Activated CD4-positive, alpha-beta T cell treated with anti-CD3 and anti-CD28 coated beads, Interleukin-2, Interleukin-6, amounts not matched to agents 100 ng/mL and 50 ng/mL, durations not matched to agents 16 hours and 8 hours (primary cell): ENCODE measurements at places on chromosomes 2 and 18.

- DNase-seq: peak; percentile 42
Measured at GRCh38 chr2:225282858-225283710, 116.4 kb upstream of the NYAP2 start.

DNA sequence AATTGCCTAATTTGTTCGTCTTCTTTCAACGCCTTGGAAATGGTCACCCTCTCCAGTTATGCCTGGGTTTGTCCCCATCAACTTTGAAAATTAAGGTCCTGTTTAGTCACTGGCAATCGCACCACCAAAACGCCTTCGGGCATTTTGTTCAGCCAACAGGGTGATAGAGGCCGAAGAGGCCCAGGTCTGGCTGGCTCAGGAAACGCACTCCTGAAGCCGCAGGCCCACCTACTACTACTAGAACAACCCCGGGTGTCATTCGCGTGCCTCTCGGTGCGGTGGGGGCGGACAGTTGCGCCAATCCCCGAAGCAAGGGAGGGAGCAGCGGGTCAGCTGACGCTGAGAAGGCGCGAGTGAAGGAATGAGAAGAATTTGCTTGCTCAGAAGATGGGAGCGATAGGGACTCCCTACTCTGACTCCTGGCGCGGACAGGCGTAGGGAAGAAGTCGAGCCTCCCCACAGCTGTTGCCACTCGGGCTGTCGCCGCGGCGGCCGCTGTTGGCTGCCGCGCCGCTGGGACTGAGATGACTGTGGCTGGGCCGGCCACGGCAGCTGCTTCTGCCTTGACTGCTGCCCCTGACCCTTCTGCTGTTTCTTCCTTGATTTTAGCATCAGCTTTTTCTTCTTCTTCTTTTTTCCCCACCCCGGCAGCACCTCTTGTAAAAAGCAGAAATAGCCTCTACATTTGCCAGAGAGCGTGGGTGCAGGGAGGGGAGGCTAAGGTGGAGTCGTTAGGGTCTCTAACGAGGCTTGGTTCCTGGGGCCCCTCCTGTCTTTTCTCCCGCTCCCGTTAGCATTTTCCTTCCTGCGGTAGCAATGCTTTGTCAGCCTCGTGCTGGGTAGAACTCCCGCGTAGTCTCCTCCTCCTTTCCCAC lies 387.6 kb downstream of the FIGN start:
- DNase-seq: no peak

GRCh38 chr2:240836781-240837467 lies 16.9 kb upstream of the KIF1A start:
- DNase-seq: no peak

GRCh38 chr2:60297296-60298005 lies 256.0 kb downstream of the BCL11A start:
- no peak for DNase-seq

GRCh38 chr18:21803495-21803894 lies 62.9 kb downstream of the MIB1 start:
- no peak for DNase-seq

DNA sequence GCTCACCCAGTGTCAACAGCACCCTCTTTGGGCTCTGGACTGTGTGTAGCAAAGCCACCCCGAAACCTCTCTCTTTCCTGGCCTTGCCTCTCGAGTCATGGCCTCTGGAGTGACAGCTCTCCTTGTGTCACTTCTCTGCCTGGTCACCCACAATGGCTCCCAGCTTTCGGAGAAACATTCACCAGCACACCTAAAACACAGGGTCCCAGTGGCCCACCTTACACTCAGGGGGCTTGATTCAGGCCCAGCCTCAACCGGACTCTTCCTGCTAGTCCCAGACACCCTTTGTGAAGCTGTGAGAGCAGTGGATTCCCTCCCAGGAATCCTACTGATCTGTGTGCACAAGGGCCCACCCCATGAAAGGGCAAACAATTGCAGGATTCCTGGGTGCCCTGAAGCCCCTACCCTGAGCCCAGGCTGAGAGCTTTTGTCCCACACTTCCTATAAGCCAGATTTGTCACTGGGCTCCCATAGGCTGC lies 137.2 kb upstream of the HAAO start:
- DNase-seq: no peak

GRCh38 chr2:200028998-200029397 lies 73.6 kb downstream of the MAIP1 start:
- DNase-seq: no peak

DNA sequence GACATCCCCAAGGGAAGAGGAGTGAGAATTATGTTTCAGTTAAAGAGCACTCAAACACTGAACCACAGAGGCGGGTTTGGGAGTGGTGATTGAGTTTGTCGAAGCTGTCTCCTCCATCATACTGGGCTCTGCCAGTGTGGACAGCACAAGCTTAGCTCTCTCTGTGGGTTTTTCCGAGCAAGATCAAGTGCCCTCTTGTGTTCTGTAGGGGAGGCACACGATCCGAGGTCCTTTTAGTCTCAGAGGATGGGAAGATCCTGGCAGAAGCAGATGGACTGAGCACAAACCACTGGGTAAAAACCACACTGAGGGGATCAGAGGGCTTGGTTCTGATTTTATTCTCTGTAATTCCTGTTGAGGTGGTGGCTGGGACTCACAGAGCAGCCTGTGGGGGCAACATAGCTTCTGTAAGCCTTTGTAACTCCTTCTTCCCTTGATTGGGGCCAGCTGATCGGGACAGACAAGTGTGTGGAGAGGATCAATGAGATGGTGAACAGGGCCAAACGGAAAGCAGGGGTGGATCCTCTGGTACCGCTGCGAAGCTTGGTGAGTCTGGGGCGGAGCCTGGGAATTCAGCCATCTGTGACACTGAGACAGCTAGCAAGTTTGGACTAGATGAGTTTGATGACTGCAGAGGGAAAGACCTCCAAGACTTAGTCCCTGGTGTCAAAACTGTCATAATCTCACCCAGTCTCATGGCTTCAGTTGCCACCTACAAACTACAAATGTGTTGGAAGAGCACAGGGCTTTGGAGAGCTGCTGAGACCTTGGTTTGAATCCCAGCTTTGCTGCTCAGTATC lies 2.0 kb downstream of the NAGK start:
- no peak for DNase-seq

- peak; percentile 58 for DNase-seq
Measured at GRCh38 chr2:61016392-61017002, 1.0 kb upstream of the PEX13 start.

DNA sequence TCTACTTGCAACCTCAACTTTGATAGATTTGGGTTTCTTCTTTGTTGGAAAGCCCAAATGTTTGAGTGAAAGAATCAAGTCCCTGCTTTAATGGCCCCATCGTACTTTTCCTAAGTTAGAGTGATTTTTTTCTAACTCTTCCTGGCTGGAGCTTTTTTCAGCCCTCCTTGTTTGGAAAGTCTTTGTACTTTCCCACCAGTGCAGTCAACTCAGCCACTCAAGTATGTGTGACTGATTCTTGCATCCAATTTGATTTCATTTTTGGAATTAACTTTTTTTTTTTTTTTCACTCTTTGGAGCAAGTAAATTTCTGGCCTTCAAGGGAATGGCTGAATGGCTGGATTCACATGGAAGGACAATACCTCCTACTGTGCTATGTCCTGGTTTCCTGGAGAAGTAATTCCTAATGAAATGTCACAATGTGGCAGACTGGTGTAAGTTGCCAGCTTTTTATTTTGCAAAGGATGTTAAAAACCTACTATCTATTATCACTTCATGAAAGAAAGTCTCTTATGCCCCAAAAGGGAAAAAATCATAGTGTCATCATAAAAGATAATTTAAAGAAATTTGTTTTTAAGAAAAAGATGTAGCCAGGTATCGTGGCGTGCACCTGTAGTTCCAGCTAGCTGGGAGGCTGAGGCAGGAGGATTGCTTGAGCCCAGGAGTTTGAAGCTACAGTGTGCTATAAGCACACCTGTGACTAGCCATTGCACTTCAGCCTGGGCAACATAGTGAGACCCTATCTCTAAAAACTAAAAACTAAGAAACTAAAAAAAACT lies 76.0 kb upstream of the ZFP36L2 start:
- DNase-seq: no peak
